ENCODE measurements at places on chromosomes 11 and 22. TPM values are rescaled to one million over a fixed set of nuclear protein-coding genes. Genes with fewer than 3 reads are reported as not detected.

CD59 gene
- total RNA-seq: 139 TPM

MMP1 gene
- 0.04 TPM for total RNA-seq

ANKK1 gene
- 0.09 TPM for total RNA-seq

DNA sequence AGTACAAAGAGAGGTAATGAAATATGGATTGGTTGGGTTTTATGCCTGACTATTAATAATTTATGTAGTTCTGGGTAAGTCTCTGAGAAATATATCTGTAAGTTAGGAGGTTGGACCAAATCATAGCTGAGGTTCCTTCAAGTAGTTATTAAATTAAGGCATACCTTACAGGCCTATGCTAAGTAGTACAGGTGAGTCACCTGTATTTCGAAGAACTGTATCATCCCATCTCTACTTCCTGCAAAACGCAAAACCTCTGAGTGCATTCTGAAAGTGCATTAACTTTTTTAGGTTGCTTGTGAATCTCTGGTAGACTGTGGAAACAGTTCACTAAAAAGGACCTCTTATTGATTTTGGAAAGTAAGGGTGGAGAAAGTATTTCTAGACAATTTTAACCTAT is 37.1 kb downstream of the APOL5 start:
- no peak for DNase-seq

- DNase-seq: peak; percentile 74
Measured at GRCh38 chr11:105858841-105859240, 163.2 kb downstream of the MSANTD4 start.

- DNase-seq: no peak
Measured at GRCh38 chr11:3796801-3797328, 489 bp downstream of the NUP98 start.

DNA sequence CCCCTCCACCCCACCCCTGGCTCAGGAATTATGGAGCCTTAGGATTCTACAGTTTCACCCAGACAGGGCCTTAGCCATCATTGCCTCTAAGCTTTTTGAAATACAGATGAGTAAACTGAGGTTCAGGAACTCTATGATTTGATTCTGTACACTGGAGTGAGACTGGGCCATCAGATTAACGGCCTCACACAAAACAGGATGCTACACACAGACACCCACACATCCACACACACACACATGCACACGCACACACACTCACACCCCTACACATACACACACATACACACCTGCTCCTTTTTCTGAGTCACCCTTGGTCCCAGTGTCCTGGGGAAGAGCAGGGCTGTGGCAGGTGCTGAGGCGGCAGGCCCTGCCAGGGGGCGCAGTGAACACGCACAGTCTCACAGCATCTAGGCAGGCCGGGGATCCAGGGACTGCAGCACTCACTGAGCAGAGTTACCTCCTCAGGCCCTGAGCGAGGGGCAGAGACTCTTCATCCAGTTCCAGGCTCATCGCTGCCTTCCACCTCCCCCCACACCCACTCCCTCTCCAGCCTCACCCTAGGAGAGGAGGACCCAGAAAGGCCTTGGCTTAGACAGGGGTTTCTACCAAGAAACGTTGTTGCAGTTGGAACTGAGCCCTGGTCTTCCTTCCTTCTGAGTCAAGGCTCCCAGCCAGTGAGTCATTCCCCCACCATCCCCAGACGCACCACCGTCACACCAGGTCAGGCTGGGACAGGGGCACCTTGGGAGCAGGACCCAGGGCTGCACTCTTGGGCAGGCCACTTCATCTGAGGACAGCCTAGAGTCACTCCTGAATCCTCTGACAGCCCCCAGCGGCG is 89.8 kb upstream of the PARVA start:
- peak; percentile 67 for DNase-seq

DNA sequence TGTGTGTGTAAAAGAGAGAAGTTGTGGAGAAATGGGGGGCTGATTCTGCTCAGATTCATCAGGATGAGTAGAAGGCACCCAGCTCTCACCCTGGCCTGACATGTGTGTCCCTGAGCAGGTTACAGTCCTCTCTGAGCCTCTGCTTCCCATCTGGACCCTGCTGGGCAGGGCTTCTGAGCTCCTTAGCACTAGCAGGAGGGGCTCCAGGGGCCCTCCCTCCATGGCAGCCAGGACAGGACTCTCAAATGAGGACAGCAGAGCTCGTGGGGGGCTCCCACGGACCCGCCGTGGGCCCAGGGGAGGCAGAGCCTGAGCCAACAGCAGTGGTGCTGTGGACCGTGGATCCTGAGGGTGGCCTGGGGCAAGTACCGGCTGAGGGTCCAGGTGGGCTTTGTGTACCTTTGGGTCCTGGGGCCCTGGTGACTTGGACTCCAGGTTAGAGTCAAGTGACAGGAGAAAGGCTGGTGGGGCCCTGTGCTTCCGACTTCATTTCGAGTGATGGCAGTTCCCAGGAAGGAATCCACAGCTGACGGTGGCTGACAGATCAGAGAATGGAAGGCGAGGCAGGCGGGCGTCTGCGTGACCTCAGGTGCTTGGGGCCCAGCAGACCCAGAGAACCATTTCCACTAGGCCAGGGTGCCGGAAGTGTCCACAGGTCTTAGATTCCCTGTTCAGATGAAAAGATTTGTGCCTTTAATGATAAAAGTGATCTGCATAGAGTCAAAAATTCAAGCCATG is 21.9 kb downstream of the NEAT1 start:
- no peak for DNase-seq

Data from muscle of leg (tissue), 16 donors.